ENCODE measurements at places on chromosomes 11 and 22. TPM values are rescaled to one million over a fixed set of nuclear protein-coding genes. Genes with fewer than 3 reads are reported as not detected.

- no peak for DNase-seq
Measured at GRCh38 chr11:128759168-128759567, 65.3 kb downstream of the FLI1 start.

DNA sequence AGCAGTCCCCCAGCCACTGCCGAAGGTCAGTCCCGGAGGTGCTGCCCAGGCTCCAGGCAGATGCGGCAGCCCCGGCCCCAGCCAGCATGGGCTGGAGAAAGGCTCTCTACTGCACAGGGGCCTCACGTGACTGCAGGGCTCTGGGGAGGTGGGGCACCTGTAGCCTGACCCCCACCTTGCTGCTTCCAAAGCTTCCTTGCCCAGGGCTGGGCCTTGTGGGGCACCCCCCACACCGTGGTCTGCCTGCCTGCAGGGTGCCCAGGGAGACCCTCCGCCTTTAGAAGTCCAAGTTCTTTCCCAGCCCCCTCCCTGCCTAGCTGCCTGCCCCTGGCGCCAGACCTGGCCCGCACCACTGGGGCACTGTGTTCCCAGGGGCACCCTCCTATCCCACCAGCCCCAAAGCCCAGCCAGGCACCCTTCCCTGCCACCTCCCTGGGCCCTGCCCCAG is 28.4 kb upstream of the TXNRD2 start:
- no peak for DNase-seq

DNA sequence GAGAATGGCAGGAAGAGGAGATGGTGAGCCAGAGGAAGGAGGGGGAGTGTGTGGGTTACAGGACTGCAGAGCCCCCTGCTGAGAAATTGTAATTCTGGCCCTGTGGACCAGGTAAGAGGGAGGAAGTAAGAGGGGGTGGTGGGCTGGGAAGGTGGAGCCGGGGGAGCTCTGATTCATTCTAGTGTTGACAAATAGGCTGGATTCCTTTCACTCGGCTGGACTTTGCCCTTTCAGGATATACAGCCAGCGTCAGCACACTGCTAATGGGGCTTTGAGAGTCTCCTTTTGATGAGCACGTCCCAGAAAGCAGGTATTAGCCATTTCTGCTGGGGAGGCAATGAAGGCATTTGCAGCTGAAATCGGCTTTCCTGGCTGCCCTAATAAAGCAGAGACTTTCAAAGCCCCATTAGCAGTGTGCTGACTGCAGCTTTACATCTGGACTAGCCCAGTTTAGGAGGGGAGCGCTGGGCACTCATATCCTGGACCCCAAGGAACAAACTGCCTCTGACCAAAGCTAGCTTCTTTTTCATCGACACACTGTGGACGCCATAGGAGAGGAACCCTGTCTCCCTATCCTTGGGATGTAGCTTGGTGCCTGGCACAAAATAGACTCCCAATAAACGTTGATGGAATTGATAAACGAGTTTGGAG is 44.8 kb upstream of the CADM1 start:
- no peak for DNase-seq

DNA sequence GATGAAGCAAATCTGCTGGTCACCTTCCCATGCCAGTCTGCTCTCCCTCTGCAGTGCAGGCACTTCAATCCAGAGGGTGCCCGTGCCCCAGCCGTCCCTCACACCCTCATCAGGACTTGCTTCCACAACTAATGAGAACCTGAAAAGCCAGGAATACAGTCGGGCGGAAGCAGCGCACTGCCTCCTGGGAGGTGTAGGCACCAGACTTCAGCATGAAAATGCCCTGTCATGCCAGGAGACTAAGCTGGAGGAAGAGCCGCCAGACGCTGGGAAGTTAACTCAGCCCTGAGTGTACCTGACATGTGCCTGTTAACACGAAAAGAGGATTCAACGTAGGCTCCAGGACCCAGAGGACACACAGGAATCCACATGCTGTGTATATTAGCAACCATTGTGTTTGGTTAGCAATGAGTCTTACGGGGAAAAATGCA is 40.1 kb upstream of the FLI1 start:
- DNase-seq, result no peak

- no peak for DNase-seq
Measured at GRCh38 chr11:78586452-78587046, 11.9 kb upstream of the NARS2 start.

- no peak for DNase-seq
Measured at GRCh38 chr11:46484101-46484500, 92.5 kb upstream of the CHRM4 start.

DNA sequence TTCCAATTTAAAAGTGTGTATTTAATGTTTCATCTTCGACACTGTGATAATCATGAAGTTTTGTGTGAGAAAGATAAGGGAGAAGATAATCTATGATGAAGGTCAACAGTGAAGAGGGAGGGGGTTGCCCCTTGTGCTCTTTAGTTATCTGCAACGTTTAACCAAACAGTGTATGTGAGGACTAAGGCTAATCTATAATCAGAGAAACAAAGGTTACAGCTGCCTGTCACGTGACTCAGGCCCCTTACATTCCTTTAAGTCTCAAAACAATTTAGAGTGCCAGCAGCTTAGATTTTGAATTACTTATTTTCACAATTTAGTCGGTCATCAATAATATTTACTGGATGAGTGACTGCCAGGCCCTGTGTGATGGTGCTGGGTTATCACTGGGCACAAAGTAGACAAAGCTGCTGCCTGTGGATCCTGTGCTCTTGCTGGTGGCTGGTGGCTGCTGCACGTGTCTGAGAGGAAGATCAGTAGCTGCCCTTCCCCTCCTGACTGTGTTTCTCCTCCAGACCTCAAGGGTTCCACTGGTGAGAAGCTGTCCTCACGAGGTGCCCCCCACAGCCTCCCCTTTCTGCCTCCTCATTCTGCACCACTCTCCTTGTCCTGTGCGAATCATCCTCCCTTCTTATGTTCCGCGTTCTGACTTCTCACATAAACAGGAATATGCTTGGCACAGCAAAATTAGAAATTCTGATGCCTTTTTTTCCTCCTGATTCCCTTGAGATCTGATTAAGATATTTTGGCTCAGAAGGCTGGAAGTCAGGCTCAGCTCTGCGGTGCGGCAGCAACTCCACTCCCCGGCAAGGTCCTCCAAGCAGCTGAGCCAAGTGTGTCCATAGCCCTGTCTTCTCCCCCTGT is 331.1 kb upstream of the B3GAT1 start:
- no peak for DNase-seq

GRCh38 chr11:59755701-59756557 is 753 bp downstream of the STX3 start:
- no peak for DNase-seq

DNA sequence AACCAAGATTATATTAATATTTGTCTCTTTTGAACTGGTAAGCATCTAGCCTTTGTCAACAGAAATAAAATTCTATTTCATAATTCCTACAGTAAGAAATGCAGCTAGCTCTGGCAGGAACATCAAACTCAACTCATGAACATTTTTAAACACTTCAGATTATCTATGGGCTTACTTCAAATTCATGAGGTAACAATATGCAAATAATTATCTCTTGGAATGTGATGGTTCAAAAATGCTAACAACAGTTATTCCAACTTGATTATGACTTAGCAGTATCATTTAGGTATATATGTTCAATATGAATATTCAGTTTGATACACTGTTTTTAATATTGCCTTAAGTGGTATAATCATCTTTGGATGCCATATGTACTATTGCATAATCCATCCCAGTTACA is 1103.5 kb upstream of the CCDC90B start:
- no peak for DNase-seq

DNA sequence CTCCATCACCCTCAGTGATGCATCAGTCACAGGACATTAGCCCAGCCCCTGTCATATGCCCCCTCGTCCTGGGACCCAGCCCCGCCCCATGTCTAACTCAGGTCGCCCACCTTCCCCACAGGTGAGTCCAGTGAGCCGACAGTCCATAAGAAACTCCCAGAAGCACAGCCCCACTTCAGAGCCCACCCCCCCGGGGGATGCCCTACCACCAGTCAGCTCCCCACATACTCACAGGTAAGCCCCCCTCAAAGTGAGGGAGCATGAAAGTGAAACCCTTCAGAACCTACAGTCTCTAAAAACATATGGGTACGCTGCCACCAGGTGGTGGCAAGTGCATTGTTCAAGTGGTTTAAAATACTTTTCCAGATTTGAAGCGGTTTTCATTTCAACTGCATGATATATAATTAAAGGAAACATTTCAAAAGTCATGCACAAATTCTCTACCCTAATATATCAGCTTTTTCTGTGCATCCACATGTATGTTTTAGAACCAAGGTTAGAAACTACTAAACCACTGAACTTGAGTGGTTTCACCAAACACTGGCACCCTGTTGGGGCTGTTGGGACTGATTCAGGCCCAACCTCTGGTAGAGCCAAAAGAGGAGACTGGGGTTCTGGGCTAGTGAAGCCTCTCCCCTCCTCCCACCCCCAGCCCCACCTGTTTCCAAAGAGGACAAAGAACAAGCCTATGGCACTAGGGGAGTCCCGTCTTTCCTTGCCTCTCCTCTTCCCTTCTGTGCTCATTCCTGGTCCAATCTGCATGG is 17.3 kb downstream of the EPS8L2 start:
- DNase-seq, result peak; percentile 32

DNA sequence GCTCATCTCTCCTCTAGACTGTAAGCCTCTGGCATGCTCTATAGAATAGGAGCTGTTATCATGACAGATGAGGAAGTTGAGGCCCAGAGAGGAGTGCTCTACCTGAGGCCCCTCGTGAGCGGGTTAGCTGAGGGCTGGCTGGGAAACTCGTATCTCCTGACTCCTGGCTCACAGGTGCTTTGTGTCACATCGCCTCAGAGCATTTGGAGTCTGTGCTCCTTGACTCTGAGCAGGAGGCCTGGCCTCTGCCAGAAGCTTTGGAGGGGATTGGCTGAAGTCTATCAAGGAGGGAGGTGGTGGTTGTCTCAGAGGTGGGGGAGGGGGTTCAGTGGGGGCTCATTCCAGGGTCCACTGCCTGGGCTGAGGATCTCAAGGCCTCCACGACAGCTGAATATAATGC is 7.4 kb downstream of the KCNC1 start:
- DNase-seq, result no peak

- no peak for DNase-seq
Measured at GRCh38 chr11:119107538-119108145, 498 bp downstream of the C2CD2L start.

- DNase-seq, result no peak
Measured at GRCh38 chr11:113689768-113690618, 16.1 kb downstream of the TMPRSS5 start.

- no peak for DNase-seq
Measured at GRCh38 chr11:134486704-134487103, 74.7 kb upstream of the B3GAT1 start.

DNA sequence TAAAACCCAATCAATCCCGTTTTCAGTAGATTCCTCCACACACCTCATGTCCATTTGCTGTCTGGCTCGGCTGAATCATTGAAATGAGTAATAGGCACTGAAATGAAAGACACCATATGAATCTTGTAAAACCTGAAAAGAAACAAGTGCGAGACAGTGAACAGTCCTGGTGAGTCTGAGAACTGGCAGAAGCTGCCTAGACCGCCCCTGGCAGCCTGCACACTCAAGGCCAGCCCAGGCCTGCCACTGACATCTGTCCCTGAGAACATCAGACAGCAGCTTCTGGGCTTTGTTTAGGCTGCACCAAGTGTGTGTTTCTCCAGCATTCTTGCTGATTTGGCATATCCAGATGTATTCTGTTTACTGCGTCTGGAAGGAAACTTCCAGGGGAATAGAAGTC is 44.8 kb downstream of the ENDOD1 start:
- DNase-seq, result no peak

DNA sequence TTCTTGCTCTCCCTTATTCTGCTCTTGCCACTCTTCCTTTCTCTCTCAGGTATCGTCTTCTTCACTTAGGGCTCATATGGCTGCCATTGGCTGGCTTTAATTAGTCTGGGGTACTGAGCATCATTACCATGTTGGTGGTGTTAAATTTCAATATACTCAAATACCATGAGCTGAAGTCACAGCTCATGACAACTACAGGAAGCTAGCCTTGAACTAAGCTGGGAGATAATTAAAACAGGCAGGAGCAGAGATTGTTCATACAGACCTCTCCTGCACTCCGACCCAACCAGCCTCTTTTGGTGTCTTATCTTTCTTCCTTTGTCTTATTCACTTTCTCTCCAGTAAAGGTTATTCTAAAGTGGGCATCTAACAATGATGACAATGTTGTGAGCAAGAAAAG is 130.9 kb upstream of the BLID start:
- no peak for DNase-seq

DNA sequence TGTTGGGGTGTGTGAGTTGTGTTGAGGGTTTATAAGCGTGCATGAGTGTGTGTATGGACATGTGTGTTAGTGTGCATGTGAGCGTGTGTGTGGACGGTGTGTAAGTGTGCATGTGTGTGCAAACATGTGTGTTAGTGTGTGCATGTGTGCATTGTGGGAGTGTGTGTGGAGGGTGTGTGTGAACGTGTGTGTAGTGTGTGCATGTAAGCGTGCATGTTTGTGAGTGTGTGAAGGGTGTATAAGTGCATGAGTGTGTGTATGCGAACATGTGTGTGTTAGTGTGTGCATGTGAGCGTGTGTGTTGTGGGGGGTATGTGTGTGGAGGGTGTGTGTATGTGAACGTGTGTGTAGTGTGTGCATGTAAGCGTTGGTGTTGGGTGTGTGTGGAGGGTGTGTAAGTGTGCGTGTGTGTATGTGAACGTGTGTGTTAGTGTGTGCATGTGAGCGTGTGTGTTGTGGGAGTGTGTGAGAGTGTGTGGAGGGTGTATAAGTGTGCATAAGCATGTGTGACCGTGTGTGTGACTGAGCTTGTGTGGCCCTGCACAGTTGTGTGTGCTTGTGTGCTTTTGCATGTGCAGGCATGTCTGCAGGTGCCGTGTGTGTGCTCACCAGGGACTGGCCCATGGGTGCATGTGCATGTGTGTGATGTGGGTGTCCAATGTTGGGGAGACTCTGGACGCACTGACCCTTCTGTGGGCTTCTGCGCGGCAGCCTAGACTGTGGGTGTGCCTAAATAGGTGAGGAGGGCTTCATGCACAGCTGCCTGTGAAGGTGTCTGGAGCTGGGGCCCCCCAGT is 866.2 kb downstream of the TBC1D22A start:
- DNase-seq, result no peak

The OR52A1 gene
- polyA plus RNA-seq, result 0.03 TPM

The CDC42EP2 gene
- polyA plus RNA-seq, result 32.5 TPM

The POU2AF2 gene
- polyA plus RNA-seq, result not detected

The TBC1D22A gene
- polyA plus RNA-seq, result 14.2 TPM

The CCDC87 gene
- 0.06 TPM for polyA plus RNA-seq

The SCGB1C1 gene
- 0.34 TPM for polyA plus RNA-seq

The RASGRP2 gene
- polyA plus RNA-seq, result 42.1 TPM

Data from forelimb muscle (tissue), 1 donor.